ENCODE measurements at places on chromosomes 2 and 18. TPM values are rescaled to one million over a fixed set of nuclear protein-coding genes. Genes with fewer than 3 reads are reported as not detected.

The TCF7L1 gene
- total RNA-seq, result not detected

The TBR1 gene
- total RNA-seq, result not detected

The POTEF gene
- total RNA-seq, result not detected

The SLC30A3 gene
- 0.32 TPM for total RNA-seq

The DTNA gene
- total RNA-seq, result 0.40 TPM

The GAL3ST2 gene
- total RNA-seq, result 0.89 TPM

The FRZB gene
- total RNA-seq, result not detected

The SERPINB11 gene
- not detected for total RNA-seq

DNA sequence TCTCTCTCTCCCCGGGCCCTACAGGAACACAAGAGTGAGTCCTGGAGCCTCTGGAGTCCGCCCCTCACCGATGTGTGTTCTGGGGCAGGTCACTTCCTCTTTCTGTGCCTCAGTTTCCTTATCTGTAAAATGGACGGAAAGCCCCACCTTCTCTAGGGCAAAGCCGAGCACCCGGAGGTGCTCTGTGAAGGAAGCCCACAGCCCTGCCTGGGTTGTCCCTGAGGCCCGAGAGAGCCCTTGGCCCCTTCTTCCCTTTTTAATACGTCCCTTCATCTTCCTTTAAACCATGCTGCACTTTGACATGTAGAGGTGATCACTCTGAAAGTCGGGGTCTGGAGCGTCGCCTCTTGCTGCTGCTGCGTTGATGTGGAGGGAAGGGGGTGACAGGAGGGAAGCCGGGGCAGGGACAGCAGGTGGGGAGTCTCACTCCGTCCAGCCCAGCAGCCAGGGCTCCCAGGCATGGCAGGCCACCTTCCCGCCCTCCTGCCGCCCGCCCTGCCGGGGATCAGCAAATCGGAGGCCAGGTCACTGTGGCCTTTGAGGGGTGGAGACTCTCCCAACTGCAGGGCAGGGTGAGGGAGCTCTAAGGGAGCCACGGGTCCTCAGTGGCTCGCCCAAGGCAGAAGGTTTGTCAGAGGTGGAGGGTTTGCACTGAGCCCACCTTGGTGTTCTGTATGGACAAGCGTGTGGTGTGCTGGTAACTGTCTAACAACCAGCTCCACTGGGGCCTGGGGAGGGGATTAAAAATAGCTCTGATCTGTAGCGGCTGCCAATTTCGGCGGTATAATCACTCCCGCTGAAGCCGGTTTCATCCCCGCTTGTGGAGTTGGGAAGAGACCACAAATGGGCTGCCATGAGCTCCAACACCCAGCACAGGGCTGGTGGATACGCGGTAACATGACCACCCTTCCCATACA lies 135.9 kb upstream of the ID2 start:
- DNase-seq, result no peak
- peaks cover 1% of the 10 kb centered on the region for H3K27me3 ChIP-seq
- H3K4me1 ChIP-seq, result peaks cover 63% of the 10 kb centered on the region

GRCh38 chr2:157488877-157489276 lies 45.0 kb upstream of the CYTIP start:
- H3K27ac ChIP-seq, result peak overlapping the region; percentile 68
- no peak overlapping the region for H3K4me3 ChIP-seq
- no peaks in the 10 kb centered on the region for H3K27me3 ChIP-seq
- no peak for DNase-seq

DNA sequence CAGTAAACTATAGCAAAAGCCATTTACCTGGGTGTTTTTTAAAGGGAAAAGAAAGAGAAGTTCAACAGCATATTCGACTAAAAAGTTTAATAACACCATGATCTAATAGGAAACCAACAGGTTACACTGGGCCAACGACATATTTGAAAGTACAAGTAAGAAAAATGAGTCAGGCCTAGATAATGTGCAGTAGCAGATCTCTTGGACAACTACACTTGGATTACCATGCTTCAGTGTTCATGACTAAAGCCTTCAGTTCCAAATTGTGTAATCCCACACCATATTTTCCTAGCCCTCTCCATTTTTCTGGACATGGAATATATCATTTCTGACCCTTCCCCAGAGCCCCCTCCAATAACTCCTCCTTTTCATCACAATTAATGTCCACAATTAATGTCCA lies 39.1 kb upstream of the FIGN start:
- no peak overlapping the region for H3K27ac ChIP-seq
- H3K27me3 ChIP-seq, result no peaks in the 10 kb centered on the region
- no peaks in the 10 kb centered on the region for H3K36me3 ChIP-seq
- no peak for DNase-seq
- no peak overlapping the region for H3K4me3 ChIP-seq

- no peak overlapping the region for H3K4me3 ChIP-seq
- H3K36me3 ChIP-seq, result no peaks in the 10 kb centered on the region
- H3K4me1 ChIP-seq, result no peaks in the 10 kb centered on the region
- no peaks in the 10 kb centered on the region for H3K27me3 ChIP-seq
- no peak overlapping the region for H3K27ac ChIP-seq
- DNase-seq, result no peak
Observed at GRCh38 chr2:100192825-100193224, 50.4 kb upstream of the AFF3 start.

GRCh38 chr18:24631243-24632025 lies 171.0 kb downstream of the HRH4 start:
- H3K27ac ChIP-seq, result no peak overlapping the region
- H3K4me3 ChIP-seq, result no peak overlapping the region
- peak; percentile 10 for DNase-seq
- H3K27me3 ChIP-seq, result peaks cover 1% of the 10 kb centered on the region
- no peaks in the 10 kb centered on the region for H3K4me1 ChIP-seq
- no peaks in the 10 kb centered on the region for H3K36me3 ChIP-seq

DNA sequence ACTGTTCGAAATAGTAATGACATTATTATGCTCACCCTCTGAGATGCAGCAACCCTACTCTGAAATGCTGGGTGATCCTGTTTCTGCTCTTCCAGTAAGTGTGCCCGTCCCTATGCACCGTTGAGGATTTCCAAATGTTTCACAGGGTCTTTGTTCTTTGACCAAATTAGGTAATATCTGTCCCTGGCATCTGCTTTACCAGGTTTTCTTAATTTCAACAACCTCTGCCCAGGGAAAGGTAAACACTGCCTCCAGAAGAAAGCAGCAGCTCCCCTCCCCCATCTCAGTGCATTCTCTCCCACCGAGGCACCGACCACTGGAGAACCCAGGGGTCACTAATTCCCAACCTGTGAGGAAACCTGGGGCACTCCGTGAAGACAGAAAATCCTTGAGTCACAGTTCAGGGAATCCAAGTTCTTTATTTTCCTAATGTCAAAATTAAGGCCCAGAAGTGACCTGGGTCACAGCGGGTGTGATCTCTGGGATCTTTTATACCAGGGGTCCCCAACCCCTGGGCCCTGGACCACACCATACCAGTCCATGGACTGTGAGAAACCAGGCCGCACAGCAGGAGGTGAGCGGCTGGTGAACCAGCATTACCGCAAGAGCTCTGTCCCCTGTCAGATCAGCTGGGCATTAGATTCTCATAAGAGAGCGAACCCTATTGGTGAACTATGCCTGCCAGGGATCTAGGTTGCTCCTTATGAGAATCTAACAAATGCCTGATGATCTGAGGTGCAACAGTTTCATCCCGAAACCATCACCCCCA lies 1.2 kb upstream of the GRB14 start:
- H3K4me1 ChIP-seq, result peaks cover 3% of the 10 kb centered on the region
- DNase-seq, result no peak
- no peak overlapping the region for H3K27ac ChIP-seq
- H3K27me3 ChIP-seq, result peaks cover 29% of the 10 kb centered on the region
- H3K4me3 ChIP-seq, result no peak overlapping the region

- DNase-seq, result no peak
- no peak overlapping the region for H3K27ac ChIP-seq
- H3K36me3 ChIP-seq, result peaks cover 26% of the 10 kb centered on the region
Observed at GRCh38 chr2:27622921-27623384, 5.9 kb downstream of the CCDC121 start.

DNA sequence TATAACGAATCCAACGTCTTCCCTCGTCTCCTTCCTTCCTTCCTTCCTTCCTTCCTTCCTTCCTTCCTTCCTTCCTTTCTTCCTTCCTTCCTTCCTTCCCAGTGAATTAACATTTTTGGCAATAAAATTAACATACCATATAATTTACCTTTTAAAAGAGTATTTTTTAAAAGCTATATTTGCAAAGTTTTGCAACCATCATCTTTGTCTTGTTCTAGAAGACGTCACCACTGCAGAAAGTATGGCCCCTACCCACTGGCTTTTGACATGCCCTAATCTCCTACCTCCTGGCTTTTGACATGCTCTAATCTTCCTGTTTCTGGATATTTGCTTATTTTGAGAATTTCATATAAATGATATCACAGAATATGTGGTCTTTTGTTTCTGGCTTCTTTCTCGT lies 1023.9 kb upstream of the ZEB2 start:
- H3K4me1 ChIP-seq, result no peaks in the 10 kb centered on the region
- H3K27ac ChIP-seq, result no peak overlapping the region
- peaks cover 2% of the 10 kb centered on the region for H3K27me3 ChIP-seq
- no peaks in the 10 kb centered on the region for H3K36me3 ChIP-seq

DNA sequence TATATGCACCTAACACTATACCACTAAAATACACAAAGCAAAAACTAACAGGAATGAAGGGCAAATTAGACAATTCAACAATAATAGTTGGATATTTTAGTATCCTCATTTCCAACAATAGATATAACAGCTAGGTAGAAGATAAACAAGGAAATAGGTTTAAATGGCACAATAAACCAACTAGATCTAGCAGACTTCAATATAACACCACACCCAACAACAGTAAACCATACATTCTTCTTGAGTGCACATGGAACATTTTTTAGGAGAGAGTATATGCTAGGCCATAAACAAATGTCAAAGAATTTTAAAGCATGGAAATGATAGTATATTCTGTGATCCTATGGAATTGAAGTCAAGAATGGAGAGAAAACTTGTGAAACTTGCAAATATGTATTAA lies 138.4 kb downstream of the NDUFA10 start:
- DNase-seq, result no peak
- no peak overlapping the region for H3K4me3 ChIP-seq
- H3K27ac ChIP-seq, result no peak overlapping the region

- DNase-seq, result no peak
- H3K27ac ChIP-seq, result no peak overlapping the region
- H3K36me3 ChIP-seq, result no peaks in the 10 kb centered on the region
- peaks cover 9% of the 10 kb centered on the region for H3K27me3 ChIP-seq
Observed at GRCh38 chr2:151181524-151181923, 80.1 kb downstream of the RBM43 start.

- no peak for DNase-seq
- no peaks in the 10 kb centered on the region for H3K27me3 ChIP-seq
- peaks cover 49% of the 10 kb centered on the region for H3K4me1 ChIP-seq
- H3K36me3 ChIP-seq, result peaks cover 6% of the 10 kb centered on the region
- H3K27ac ChIP-seq, result no peak overlapping the region
Observed at GRCh38 chr2:95058466-95058988, 33.0 kb downstream of the MAL start.

GRCh38 chr2:36329746-36330472 lies 25.7 kb upstream of the CRIM1 start:
- H3K4me1 ChIP-seq, result peaks cover 6% of the 10 kb centered on the region
- no peaks in the 10 kb centered on the region for H3K36me3 ChIP-seq
- no peak for DNase-seq
- no peaks in the 10 kb centered on the region for H3K27me3 ChIP-seq
- no peak overlapping the region for H3K4me3 ChIP-seq

- H3K27ac ChIP-seq, result no peak overlapping the region
- peaks cover 31% of the 10 kb centered on the region for H3K36me3 ChIP-seq
- no peak for DNase-seq
- H3K27me3 ChIP-seq, result no peaks in the 10 kb centered on the region
Observed at GRCh38 chr18:9559253-9559652, 55.1 kb downstream of the PPP4R1 start.

- no peak overlapping the region for H3K4me3 ChIP-seq
- H3K27ac ChIP-seq, result no peak overlapping the region
- H3K36me3 ChIP-seq, result no peaks in the 10 kb centered on the region
- DNase-seq, result no peak
Observed at GRCh38 chr18:29862824-29863223, 1179.7 kb downstream of the DSC3 start.

GRCh38 chr18:69878213-69878933 lies 69.3 kb downstream of the CD226 start:
- no peak for DNase-seq
- H3K27ac ChIP-seq, result no peak overlapping the region
- H3K27me3 ChIP-seq, result no peaks in the 10 kb centered on the region
- H3K36me3 ChIP-seq, result peaks cover 40% of the 10 kb centered on the region

DNA sequence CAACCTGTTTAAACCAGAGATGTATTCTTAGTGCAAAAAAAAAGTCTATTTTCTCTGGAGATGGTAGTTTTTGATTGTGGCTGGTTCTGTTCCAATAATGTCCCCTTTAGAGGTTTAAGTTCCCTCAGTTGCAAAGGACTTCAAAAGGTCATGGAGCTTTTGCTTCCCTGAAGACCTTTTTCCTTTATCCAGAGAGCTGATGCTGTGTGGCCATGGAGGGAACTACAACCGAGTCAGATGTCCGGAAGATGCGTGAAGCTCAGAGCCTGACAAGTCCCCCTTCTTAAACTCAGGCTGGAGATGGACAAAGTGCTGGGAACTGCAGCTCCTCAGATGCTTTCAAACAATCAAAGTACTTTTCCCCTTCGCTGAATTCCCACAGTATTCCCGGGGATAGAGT lies 176.1 kb downstream of the TMEM18 start:
- no peak overlapping the region for H3K27ac ChIP-seq
- no peaks in the 10 kb centered on the region for H3K36me3 ChIP-seq
- H3K4me3 ChIP-seq, result no peak overlapping the region
- no peak for DNase-seq
- H3K27me3 ChIP-seq, result peaks cover 2% of the 10 kb centered on the region
- no peaks in the 10 kb centered on the region for H3K4me1 ChIP-seq

DNA sequence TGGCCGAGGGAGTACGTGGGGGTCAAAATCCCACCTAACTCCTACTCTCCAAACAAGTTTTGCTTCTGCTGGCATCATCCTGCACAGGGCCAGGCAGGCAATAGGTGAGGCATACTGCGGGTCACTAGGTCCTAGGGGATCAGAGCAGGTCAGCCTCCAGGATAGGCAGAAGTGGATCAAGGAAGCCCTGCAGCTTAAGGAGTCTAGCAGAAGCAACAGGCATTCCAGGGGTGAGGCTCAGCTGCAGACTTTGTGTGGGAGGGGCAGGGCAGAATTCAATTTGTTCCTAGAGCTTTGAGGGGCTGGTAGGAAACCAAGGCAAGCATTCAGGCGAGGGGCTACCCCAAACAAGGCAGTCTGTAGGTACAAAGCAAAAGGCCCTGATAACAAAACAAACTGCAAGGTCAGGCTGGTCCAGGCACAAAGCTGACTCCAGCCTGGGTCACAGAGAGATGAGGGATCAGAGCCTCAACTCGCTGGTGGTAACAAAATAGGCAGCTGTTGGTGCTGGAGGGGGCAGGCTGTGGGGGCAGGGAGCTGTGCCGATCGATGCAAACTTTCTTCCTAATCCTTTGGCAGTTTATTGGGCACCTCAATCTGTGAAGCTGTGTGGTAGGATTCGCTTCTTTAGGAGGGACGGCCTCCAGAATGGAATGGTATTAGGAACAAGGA lies 101.4 kb upstream of the STPG4 start:
- no peaks in the 10 kb centered on the region for H3K36me3 ChIP-seq
- DNase-seq, result no peak
- H3K27me3 ChIP-seq, result no peaks in the 10 kb centered on the region
- H3K27ac ChIP-seq, result no peak overlapping the region
